ENCODE measurements at places on chromosomes 5 and 9.
A peak's percentile ranks its signal among the peaks of the same experiment; 100 is the strongest.

DNA sequence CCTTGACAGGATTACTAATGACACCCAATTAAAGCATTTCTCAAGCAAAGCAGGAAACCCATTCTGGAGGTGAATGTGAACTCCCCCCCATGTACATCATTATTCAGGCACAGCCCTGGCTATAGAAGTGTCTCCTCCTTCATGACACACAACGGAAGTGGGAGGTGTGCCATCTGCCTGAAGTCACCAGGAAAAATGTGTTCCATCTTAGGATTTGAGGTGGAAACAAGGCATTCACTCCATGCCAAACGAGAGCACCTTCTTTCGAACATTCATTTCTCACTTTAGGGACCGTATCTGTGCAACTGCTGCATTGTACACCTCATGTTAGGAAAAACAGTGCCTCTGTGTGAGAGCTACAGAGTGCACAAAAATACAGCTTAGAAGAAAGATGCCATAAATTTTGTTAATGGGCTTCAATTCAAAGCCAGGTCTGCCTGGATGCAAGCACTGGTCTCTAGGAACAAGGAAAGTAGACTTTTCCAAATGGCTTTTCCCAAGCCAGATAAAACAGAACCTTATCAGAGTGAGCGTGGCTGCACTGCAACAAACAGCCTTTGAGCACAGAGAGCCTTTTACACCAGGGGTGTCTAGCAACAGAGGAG is 19.4 kb downstream of the GOLM1 start:
- no peak for DNase-seq

DNA sequence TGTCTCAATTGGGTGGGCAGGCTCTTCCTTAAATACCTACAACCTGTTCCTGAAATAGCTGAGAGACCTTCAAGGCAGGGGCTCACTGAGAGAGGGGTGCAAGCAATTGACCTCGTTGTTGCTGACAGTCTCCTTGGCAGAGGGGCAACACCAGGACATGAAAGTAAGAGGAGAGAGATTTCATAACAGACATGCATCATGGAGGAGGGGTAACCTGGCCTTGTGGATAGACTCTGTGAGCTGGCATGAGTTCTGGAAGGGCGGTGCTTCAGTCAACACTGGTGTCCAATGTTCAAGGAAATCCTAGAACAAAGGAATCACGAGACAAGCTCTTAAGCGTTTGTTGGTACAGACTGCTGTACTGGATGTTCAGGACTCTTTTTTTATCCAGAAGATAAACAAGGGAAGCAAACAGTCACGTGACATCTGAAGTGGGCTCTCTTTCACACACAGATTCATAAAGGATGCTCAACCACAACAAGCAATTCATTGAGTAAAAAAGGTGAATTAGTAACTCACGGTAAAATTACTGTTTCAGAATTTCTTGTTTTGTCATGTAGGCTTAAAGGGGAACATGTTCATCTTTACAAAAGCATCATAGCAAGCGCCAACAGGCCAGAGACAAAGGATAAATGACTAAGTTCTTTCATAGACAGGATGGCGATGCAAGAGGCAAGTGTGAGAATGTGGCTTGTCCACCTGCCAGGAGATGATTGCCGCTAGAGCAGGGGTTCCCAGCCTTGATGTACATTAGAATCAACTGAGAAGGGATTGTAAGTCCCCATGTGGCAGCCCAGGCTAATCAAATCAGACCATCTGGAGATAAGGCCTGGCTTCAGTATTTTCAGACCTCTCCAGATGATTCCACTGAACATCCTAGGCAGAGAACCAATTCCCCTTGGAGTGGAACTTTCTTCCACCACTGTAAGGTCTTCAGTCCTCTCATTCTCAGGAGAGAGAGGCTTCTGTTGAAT is 20.7 kb downstream of the ANKRA2 start:
- DNase-seq, result no peak

- no peak for DNase-seq
Measured at GRCh38 chr5:88741964-88742363, 141.0 kb downstream of the MEF2C start.

GRCh38 chr5:153991168-153991567 is 47.5 kb downstream of the FAM114A2 start:
- DNase-seq, result no peak

DNA sequence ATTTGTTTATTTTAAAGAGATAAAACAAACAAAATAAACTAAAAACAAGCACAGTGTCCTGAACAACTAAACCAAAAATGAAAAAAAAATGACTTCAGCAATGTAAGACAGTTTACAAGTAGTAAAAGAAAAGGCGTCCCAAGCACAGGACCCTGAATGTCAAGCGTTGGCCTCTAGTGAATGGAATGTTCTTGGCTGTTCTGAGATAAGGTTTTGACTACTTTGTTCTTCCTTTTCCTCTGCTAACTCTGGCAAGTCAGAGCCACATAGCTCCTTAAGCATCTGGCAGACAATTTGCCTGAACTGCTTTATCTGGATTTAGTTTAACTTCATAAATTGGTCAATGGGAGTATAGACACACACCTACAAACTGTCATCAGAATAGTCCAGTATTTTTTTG is 655.2 kb downstream of the ANXA1 start:
- DNase-seq, result no peak

DNA sequence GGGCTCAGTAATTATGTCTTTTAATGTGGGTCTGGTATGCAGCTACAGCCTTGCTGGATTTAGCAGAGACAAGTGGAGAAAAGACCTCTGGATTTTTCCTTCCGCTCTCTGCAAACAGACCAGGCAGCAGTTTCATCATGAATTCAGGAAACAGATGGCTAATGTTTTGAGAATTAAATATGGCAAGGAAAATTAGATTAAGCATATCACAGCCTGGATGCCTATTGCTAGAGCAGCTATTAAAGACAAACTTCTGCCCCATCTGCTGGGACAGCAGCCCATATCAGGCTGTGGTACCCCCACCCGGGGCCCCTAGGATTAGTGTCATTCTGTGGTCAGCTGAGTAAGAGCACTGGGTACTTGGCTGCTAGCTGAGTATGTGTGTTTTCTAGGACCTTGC is 6.2 kb downstream of the SKP2 start:
- no peak for DNase-seq

DNA sequence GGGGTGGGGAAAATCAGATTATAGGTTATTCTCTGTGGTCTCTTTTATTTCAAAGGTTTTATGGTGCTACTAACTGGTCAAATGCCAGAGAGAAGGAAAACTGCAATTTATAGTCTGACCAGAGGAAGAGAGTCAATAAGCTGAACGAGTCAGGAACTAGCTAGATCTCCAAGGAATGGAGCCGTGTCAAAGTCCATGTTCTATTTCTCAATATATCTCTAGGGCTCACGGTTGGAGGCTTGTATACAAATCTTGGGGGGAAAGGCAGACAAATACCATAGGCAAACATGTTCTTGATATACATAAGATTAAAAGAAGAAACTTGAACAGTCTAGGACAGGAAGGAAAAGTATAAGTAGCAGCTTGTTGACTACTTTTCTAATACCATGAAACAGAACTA is 627.1 kb downstream of the PDE4D start:
- no peak for DNase-seq

DNA sequence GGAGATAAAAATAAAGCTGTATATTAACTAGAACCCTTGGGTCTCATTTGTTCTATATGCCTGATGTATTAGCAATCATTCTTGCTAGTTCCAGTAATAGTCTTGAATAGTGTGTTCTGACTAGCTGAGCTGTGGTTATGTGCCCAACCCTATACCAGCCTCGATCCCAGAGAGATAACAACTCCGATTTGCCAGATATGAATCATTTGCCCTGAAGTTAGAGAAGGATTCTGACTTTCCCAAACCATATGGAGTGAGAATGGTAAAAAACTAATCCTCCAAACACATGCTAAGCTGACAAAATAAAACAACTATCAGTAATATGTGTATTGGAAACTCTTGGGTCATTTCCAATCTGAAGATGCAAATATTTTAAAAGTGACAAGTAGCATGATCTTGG is 64.8 kb downstream of the ALDH1A1 start:
- no peak for DNase-seq

GRCh38 chr5:92594031-92594430 is 987.0 kb downstream of the NR2F1-AS1 start:
- DNase-seq, result no peak

DNA sequence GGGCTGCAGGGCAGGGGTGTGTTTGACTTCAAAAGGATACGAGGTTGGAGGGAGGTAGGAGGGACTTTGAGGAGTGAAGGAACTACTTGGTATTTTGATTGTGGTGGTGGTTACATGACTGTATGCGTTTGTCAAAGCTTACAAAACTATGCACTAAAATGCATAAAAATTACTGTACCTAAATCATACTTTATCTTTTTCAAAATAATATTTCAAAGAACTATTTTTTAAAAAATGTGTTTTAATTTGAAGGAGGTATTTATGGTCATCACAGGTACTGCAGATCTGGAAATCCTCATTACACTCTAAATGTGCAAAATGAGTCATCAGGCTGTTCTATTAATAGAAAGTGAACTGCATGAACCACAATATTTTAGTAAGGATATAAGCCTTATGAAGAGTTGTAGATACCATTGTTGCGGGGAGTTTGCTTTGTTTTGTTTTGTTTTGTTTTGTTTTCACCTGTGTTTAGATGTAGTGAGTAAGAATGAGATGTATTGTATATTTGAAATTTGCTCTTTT is 116.9 kb downstream of the ARRDC3 start:
- DNase-seq, result peak; percentile 64

DNA sequence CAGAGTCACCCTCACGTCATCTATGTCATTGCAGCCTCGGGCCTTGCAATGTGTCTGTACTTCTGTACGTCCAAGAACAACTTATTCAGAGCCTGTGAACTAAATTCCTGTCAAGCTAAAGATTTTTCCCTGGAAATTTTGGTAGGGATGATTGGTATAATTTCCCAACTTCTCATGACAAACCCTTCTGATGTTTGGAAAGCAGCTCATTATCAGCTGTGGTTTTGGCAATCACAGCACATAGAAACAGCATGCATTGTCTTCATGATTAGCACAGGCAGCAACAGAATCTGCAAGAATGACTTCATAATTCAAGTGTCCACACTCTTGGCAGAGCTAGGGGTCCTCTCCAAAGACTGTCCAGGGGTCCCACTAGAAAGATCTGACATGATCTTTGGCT is 49.5 kb downstream of the APBA1 start:
- DNase-seq, result no peak

DNA sequence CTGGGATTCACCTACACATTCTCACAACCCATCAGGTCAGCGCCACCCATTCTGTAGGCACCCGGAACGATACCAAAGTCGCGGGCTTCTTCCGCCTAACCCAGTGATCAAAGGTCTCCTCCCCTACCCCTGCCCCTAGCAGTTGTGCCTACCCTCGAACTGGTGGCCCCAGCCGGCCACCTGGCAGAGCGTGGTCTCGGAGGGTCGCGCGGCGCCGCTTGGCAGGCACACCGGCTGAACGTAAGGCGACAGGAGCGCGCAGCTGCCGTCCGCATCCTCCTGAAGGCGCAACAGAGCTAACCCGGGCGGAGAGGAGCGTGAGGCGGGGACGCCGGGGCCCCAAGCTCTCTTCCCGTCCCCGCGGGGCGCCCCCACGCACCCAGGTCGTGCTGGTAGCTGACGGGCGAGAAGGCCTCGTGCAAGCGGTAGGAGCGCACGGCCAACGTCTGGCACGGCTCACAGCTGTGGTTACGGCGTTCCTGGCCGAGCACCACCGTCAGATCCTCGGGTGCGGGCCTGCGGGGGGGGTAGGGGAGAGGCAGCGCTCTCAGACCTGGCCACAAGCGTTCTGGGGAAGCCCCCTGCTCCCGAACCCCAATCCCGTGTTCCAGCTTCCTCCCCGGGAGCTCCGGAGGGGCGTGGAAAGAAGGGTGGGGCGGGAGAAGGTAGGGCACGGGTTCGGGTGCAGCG is 2.8 kb upstream of the PFN3 start:
- no peak for DNase-seq

- peak; percentile 23 for DNase-seq
Measured at GRCh38 chr9:98081477-98082219, 25.1 kb downstream of the NANS start.

DNA sequence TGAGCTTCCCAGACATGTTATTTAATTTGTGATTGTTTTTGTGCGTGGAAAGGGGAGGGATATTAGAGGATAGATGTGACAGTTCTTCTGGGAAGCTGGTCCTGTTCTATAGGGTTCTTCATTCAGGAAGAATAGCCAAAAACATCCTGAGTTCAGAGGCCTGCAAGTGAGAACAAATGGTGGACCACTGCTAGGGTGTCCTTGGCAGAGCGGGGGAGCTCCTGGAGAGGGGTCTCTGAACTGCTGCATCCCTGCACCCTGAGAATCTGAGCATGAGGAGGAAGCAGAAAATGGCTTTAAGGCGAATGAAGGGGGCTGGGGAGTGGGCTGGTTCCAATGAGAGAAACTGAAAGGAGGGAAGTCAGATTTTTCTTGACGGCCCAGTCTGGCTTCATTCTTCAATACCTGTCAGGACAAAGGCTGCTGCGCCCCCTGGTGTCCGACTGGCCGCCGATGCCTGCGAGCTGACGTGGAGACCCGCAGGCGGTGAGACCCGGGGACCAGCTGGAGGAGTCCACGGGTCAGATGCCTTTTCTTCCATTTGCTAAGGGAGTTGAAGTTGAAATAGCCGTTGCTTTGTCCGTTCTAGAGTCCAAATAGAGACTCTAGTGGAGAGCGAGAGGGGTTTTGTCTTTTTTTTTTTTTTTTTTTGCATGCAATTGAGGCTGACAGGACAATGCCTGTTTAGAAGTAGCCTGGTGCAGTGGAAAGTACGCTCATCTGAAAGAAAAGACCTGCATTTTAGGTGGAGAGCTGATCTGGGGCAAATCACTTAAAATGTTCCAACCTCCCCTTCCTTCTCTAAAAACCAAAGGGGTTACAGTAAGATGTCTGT is 39.5 kb upstream of the NFIB start:
- DNase-seq, result peak; percentile 66

DNA sequence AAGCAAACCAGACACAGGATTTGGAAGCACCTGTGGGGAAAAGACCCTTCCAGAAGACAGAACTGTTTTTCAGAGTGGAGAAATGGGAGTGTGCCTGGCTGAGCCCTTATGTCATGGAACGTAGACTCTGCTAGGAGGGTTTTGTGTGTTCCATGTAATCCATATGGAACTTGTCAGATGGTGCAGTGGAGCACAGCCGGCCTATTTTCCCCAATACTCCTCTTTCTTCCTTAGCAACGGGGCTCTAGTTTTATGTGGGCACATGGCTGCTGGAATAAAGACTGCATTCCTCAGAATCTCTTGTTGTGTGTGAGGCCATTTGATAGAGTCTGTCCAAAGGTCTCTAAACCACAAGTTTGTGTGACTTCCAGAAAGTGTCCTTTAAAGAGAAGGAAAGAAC is 284.0 kb downstream of the DRD1 start:
- no peak for DNase-seq

GRCh38 chr9:26228273-26228672 is 550.0 kb upstream of the TUSC1 start:
- DNase-seq, result no peak

GRCh38 chr5:160044391-160044804 is 35.5 kb downstream of the TTC1 start:
- DNase-seq, result no peak

- no peak for DNase-seq
Measured at GRCh38 chr5:96288166-96288844, 144.7 kb downstream of the PCSK1 start.

DNA sequence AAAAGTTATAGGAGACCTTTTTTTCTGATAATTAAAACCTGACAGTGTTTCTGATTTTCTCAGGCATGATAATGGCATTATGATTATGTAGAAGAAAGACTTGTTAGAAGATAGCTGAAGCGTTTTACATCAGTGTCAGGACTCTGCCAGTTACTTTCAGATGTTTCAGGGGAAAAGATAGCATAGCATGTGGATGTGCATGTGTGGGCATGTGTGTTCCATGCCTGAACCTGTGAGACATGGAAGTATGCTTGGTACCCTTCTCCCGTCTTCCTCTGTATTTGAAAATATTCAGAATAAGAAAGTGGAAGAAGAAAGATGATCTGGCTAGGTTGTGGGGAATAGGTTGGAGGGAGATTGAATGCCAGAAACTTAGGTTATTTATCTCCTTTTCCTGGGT is 113.1 kb upstream of the PCAT7 start:
- DNase-seq, result no peak
